ENCODE measurements at places on chromosomes 3 and 15.

GRCh38 chr15:61025781-61026180 is 203.3 kb downstream of the RORA start:
- no peak for DNase-seq

GRCh38 chr3:5144316-5144994 is 22.4 kb downstream of the ARL8B start:
- DNase-seq = no peak

- DNase-seq = no peak
These were observed 2.2 kb downstream of the NR2F2 start for GRCh38 chr15:96332637-96333121.

DNA sequence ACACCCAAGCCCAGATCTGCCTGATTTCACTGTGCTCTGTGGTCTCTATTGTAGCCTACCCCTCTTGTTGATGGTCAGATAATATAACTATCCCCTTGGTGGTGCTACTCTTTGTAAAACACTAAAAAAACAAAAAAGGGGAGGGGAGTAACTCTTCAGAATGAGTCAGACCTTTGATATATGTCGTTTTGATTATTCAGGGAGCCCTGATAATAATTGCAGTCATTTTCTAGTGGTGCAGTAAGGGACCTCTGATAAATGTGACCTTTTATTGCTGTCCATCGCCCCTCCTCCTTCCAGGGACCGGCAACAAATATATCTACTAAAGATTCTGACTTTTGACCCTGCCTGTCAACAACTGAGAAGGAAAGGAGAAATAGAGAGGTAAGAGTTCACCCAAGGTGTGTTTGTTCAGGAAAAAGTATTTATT is 45.1 kb upstream of the MAGI1 start:
- no peak for DNase-seq

DNA sequence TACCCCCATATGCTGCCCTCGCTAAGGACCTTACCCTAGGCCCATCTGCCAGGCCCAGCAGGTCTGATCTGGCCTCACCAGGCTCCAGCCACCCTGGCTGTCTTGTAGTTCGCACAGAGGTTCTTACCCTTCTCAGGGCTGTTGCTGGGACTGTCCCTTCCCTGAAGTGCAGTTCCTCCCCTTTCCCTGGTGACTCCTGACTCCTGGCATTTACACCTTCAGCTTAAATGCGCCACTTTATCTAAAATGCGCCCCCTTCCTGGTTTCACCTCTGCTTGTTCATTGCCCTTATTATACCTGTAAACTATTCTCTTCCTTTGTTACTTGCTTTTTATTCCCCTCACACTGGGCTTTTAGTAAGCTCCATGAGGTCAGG is 835 bp upstream of the TTLL3 start:
- DNase-seq = no peak

DNA sequence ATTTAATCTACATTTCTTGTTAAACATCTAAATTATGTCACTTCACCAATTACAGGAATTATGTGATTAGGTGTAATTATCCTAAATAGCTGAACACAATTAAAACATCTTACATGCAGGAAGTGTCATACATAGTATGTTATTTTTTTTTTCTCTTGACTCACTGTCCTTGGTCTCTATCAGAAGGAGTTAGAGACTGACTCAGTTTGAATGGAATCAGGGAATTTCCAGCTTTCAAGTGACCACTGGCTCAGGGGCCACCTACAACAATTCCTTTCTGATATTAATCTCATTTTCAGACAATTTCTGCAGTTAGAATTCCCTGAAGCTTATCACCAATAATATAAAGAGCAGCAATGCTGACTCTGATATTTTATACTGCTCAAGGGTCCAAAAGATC is 400.7 kb downstream of the ROBO1 start:
- DNase-seq = no peak
